ENCODE measurements at places on chromosomes 3 and 15.
A peak's percentile ranks its signal among the peaks of the same experiment; 100 is the strongest.

GRCh38 chr15:78712797-78713515, 71.9 kb upstream of the CHRNB4 start:
- no peak for DNase-seq

DNA sequence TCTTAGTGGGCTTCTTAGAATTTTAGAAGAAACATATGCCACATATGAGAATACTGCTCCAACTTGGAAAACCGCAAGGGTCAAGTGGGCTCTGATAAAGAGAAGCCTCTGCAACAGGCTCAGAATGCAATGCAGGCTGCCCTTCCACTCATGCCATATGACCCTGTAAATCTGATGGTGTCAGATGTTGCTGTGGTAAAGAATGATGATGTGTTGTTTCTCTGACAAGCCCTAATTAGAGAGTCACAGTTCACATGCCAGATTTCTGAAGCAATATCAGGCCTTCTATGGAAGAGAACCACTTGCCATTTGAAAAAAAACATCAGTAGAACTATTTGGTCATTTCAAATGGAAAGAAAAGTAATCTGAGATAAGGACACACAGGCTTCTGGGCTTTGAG, 749.6 kb downstream of the AGBL1 start:
- DNase-seq: no peak

DNA sequence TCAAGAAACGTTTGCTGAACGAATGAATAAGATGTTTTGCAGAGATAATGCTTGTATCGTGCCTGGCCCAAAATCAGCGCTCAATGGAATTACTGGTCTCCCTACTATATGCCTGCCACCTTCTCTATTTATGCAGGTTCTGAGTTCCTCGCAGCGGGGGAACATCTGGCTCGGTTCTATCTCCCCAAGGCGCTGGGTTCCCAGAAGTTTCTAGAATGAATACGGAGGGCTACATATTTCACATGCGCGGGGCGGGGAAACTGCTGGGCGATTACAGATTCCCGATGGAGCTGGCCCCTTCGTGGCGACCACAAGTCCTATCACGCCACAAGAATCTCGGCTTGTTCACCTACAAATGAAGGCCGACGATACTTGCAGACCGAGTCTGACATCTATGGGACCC, 411 bp upstream of the EIF2B5 start:
- DNase-seq: no peak

DNA sequence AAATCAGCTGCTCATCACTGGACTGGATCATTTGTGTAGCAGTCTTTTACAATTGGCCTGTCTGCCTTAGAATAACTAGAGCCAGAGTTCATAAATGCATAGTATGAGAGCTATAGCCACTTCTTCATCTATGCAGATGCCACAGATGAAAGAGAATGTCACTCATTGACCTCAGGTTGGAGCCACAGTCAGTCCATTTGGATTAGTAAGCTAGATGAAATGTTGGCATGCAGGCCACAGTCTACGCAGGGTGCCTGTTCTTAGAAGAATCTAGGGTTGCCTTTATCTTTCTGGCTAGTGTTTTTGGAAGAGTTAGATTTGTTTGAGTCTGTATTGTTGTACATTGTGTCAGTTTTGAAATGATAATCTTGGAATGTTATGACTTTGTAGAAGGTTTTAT, 25.4 kb upstream of the EDEM1 start:
- DNase-seq: no peak

- DNase-seq: no peak
Measured at GRCh38 chr3:186362988-186363387, 954 bp upstream of the DGKG start.

DNA sequence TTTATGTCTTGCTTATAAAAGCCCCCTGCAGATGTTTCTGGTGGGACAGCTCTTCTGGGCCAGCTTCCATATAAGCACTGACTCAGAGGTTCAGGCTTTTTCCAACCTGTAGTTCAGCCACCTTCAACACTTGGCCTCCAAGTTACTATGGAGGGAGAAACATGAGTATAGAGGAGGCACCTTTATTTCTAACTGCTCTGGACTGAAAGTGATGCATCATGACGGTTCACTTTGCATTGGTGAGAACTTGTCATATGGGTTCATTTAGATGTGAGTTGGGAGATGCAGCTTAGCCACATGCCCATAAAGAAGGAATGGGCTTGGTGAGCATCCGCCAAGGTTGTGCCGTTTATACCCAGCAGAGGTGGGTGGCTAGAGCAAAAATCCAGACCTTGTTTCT, 58.8 kb upstream of the CFAP161 start:
- no peak for DNase-seq

DNA sequence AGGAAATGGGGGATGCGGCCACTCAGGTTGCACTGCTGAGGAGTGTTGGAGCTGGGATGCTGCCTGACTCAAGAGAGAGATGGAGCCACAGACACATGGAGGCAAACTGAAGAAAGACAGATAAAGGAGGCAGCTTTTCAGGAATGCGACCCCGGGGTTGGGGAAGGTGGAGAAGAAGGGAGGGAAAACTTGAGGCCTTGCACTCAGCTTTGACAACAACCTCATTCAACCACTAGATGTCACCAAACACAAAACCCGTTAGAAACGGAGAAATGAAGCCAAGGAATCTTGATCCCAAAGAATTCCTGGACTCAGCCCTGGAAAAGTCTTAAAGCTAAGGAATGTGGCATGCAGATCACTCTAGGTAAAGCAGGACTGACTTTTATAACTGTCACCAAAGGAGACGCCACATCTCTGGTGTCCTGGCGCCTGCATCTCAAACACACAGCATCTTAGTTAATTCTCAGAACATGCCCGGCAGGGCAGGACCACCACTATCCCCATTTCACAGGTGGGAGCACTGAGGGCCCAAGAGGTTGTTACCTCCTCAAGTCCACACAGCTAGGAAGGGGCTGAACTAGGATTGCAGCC, 59.6 kb upstream of the LMCD1 start:
- DNase-seq: no peak

GRCh38 chr15:31488437-31489204, 162.0 kb downstream of the KLF13 start:
- no peak for DNase-seq

GRCh38 chr3:187958432-187959003, 195.4 kb upstream of the LPP start:
- DNase-seq: peak; percentile 30

- DNase-seq: no peak
Measured at GRCh38 chr3:28768439-28768838, 419.8 kb upstream of the AZI2 start.

DNA sequence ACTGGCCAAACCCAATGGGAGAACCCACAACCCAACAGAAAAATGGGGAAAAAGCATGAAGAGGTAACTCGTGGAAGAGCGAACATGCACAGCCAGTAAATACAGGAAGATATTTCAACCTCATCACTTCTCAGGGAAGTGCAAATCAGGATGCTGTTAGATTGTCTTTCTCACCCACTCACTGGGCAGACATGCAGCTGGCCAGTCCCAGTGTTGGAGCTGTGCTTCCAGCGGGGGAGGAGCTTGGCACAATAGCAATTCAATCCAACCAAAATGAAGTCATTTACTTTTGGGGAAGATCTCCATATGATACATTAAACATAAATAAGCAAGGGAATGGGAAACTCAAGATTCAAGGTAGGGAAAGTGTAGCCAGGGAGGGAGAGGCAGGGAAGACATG, 12.1 kb downstream of the WNT7A start:
- DNase-seq: no peak

GRCh38 chr3:171801738-171802589, 8.3 kb downstream of the PLD1 start:
- DNase-seq: no peak

GRCh38 chr15:76954744-76955143, 23.2 kb downstream of the RCN2 start:
- no peak for DNase-seq

- no peak for DNase-seq
Measured at GRCh38 chr3:173750095-173750494, 352.6 kb downstream of the NLGN1 start.

- no peak for DNase-seq
Measured at GRCh38 chr3:107629566-107629965, 106.8 kb downstream of the BBX start.

- no peak for DNase-seq
Measured at GRCh38 chr15:43008150-43008549, 87.6 kb upstream of the TTBK2 start.

GRCh38 chr3:11145888-11146287, 8.4 kb upstream of the HRH1 start:
- DNase-seq: no peak

- no peak for DNase-seq
Measured at GRCh38 chr3:58107597-58107996, 99.4 kb downstream of the FLNB start.

DNA sequence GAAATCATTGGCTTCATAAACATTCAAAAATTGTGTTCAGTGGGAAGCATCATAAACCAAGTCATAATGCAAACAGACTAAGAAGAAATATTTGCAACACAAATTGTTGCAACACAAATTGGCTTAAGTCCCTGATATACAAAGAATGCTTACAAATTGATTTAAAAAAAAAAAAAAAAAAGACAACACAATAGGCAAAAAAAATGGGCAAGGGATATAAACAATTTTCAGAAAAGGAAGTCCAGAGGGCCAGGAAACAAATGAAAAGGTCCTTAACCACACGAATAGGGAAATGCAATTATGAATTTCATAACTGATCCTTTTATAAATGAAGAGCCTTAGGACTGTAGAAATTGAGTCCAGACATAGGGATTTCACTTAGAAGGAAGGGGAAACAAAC, 98.9 kb downstream of the LRRK1 start:
- DNase-seq: no peak

- no peak for DNase-seq
Measured at GRCh38 chr3:138125548-138126221, 6.5 kb downstream of the A4GNT start.

DNA sequence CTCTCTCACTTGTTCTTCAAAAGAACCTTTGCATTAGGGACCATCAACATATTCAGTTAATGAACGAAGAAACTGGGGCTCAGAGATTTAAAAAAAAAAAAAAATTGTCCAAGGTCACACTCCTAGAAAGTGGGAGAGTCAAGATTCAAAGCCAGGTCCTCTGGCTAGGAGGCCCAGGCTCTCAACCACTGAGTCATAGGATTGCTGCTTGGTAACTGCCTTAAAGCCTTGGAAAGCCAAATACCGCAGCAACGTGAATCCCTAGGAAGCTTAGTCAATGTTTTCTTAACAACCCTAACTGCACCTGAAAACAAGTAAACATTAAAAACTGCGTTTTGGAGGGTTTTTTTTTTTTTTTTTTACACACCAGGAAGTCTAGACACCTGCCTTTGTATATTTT, 156.8 kb downstream of the WNT5A start:
- DNase-seq: no peak

GRCh38 chr3:182592747-182593146, 200.6 kb upstream of the ATP11B start:
- no peak for DNase-seq

DNA sequence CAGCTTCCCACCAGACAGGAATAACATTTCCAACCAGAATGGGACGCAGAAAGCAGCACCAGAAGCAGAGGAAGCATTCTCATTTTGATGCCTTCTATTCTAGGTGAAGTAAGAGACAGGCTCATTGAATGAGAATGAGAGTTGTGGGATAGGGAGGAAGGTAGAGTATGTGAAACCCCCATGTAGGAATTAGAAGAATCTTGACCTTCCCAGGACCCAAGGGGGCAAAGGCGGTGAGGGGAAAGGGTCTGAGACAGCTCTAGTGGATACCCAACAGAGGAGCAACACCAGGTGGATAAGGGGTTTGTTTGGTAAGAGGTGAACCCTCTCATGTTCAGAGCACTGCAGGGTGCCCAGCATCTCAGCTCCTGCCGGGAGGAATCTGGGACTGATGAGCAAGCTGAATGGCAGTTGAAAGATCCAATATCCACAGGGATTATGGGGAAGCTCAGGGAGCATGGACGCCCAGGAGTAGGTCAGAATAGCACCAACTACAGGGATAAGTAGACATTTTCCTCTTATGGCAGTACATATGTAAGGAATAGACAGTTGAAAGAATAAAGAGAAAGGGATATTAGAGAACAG, 77.0 kb downstream of the PLCL2 start:
- no peak for DNase-seq

DNA sequence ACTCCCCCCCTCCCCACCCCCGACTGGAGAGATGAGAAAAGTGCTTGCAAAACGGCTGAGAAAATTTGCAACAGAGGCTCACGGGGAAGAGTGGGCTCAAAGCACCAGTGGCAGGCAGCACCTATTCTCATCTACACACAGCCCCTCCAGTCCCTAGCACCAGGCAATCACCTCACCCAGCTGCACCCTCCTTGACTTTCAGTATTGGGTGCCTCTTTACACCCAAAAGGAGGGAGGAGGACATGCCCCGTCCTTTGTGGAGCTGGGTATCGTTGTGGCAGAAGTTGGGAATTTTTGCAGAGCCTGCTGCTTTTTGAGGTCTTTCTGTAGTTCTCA, 182.8 kb upstream of the TOPAZ1 start:
- DNase-seq: no peak

- DNase-seq: no peak
Measured at GRCh38 chr3:150635076-150635475, 32.0 kb downstream of the SELENOT start.

DNA sequence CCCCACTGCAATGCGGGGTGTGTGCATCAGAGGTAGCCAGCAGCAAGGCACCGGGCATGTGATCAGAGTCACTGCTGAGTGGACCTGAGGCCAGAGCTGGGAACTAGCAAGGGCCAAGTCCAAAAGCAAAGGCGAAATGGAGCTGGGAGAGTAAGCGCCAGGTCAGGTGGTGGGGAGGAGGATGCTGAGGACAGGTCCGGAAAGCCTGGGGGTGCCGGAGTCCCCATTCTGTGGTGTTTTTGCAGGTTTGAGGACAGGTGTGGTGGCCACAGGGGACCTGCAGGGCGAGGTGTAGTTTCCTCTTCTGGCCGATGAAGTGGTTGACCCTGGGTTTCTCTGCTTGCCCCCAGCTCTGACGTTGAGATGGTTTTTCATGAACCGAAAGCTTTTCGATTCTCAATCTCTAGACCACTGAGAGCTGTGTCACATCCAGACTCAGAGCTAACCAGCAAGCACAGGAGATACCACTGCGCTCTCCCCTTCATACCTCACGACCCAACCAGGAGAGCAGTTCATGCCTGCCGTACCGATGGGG, 35.0 kb upstream of the HES1 start:
- DNase-seq: no peak

GRCh38 chr15:91320101-91320500, 220.0 kb downstream of the SV2B start:
- no peak for DNase-seq

DNA sequence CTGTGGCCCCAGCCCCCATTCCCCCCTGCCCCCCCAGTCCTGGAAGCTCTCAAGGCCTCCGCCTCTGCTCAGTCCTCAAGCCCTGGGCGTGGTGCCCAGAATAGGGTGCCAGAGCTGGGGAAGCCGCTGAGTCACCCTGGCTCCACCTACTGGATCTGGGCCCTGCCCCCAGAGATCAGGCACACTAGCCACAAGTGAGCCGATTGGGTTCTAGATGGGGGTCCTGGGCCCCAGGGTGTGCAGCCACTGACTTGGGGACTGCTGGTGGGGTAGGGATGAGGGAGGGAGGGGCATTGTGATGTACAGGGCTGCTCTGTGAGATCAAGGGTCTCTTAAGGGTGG, 5.7 kb downstream of the EIF4G1 start:
- peak; percentile 36 for DNase-seq

- DNase-seq: no peak
Measured at GRCh38 chr3:189056646-189057335, 115.0 kb upstream of the TPRG1 start.

All from stimulated activated CD8-positive, alpha-beta memory T cell treated with anti-CD3 and anti-CD28 coated beads, Interleukin-2, amount 100 ng/mL, for 48 hours (primary cell).